ENCODE measurements at places on chromosomes 5 and 9.

DNA sequence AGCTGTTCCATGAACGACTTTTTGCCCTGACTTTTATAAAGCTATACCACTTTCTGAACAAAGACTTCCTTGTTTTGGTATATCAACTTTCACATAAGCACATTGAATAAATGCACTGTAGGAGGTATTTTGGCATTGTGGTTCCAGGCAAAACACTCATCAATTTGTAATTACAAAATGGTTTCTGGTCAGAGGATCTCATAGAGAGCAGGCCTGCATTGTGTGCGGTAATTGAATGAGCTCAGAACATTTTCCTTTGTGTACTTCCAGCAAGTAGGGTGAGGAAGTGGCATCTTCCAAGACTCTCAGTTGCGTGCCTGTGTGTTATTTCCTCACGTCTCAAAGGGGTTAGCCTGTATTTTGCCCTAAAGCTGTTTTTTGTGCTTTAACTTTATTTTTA is 89.2 kb downstream of the PDE6A start:
- DNase-seq, result peak; percentile 7

DNA sequence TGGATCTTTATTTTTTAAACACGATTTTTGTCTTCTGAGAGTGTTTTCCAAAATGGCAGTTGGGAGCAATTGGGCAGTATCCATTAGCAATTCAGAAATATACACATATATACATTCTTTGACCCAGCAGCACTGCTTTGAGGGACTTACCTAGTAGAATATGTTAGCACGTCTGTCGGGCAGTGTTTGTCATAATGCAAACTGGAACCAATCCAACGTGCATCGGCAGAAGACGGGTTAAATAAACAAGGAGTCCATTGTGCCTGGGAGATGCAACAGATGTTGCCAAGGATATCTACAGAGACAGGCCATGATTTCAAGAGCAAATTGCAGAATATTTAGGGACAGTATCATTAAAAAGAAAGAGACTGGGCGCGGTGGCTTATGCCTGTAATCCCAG is 107.0 kb downstream of the COL5A1 start:
- no peak for DNase-seq

DNA sequence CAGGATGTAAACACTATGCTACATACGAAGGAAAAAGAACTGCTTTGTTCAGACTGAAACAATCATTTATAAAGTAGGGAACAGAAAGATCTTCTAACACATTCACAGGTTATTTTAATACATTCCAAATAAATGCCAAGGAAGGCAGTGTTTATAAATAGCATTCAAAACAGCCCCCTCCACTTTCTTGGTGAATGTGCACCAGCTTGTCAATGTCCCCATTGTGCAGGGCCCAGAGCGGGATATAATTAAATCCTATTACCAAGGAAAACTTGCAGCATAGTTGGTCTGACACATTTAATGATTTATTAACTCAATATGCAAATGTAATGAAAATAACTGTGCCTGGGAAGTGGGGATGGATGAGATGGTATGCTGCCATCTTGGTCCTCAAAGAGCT is 135.9 kb upstream of the RAD23B start:
- no peak for DNase-seq

- no peak for DNase-seq
Measured at GRCh38 chr9:114666401-114666800, 8.8 kb upstream of the TEX53 start.

- no peak for DNase-seq
Measured at GRCh38 chr9:92704528-92704927, 34.6 kb upstream of the IPPK start.

GRCh38 chr9:131630205-131630831 is 85.0 kb downstream of the PRRT1B start:
- no peak for DNase-seq

DNA sequence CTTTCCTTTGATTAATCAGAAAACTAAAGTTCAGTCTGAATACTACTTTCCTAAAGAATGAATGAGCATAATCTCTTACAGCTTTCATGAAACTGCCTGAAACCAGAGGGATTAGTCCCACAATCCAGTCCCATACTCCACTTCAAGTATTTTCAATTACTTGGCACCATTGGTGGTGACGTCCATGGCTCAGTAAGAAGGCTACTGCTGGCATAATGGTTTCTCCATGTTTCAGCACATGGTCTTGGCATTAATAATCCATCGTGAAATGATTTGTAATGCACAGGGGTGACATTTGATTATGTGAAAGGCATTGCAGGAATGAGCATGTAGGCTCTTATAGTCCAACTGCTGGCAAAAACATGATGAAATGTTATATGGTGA is 23.4 kb downstream of the LIX1 start:
- DNase-seq, result no peak

GRCh38 chr9:124088476-124088837 is 76.9 kb downstream of the LHX2 start:
- DNase-seq, result no peak

- no peak for DNase-seq
Measured at GRCh38 chr9:125523681-125524080, 183.3 kb downstream of the MAPKAP1 start.

DNA sequence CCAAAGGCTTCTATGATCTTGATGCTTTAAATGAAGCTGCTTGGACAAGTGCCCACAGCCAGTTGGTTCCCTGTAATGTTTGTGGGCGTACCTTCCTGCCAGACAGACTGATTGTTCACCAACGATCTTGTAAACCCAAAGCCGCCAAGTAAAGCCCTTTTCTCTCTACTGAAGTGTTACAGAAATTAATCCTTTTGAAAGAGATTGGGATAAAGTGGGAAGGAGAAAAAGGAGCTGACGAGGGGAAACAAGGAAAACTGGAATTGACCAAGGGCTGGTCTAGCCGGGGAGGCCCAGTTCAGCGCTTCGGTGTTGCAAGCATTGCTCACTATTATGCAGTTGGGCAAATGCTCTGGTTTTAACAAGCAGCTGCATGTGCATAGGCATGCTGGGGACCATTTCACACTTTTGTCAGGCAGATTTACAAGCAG is 53.2 kb downstream of the ZNF474 start:
- peak; percentile 90 for DNase-seq

DNA sequence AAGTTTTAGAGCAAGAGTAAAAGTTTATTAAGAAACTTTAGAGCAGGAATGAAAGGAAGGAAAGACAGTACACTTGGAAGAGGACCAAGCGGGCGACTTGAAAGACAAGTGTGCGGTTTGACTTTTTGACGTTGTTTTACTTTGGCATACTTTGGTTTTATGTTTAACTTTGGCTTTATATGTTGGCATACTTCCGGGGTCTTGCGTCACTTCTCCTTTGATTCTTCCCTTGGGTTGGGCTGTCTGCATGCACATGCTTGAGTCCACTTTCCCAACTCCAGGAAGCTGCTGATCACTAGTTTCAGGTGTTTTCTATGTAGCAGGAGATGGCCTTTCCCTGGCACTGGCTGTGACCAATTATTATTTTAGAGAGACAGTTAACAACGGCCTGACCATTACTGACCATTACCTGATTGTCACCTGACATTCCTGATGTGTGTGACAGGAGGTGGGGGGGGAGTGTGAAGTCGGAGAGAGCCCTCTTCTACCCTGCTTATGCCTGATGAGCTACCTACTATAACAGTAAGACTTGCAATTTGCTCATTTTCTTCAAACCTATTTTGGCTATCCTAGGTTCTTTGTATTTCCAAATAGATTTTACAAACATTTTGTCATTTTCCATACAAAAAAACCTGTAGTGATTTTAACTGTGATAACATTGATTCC is 45.5 kb downstream of the TNFSF8 start:
- DNase-seq, result no peak

- DNase-seq, result no peak
Measured at GRCh38 chr5:56129288-56129687, 103.8 kb downstream of the ANKRD55 start.

DNA sequence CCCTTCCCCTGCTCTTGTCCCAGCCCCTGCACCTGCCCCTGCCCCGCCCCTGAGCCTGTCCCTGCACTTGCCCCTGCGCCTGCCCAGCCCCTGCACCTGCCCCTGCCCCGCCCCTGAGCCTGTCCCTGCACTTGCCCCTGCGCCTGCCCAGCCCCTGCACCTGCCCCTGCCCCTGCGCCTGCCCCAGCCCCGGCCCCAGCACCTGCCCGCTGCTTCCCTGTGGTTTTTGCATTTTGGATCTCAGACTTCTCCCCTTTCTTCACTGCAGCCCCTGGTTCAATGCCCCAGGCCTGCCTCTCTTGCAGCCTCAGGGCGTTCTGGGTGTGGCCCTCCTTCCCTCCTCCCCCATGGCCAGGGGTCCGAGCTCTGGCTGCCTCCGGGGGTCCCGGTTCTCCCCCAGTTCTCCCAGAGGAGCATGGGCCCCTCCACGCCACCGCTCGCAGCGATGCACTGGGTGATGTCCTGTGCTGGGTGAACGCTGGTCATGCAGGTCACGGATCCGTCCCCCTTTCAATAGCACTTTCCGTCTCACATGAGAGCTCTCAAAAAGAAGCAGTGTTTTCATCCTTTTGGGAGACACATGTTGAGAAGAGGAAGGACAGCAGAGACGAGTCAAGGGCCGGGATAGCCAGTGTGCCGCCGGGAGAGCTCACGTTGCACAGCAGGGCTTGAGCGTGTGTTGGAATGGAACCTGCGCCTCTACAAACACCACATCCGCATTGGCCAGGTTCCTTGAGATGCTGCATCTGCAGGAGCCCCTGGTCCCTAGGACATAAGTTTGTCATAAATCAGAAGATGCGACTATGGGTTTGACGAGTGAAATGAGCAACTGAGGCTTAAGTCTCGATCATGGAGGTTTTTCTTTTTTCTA is 44.0 kb upstream of the IRX4 start:
- no peak for DNase-seq

DNA sequence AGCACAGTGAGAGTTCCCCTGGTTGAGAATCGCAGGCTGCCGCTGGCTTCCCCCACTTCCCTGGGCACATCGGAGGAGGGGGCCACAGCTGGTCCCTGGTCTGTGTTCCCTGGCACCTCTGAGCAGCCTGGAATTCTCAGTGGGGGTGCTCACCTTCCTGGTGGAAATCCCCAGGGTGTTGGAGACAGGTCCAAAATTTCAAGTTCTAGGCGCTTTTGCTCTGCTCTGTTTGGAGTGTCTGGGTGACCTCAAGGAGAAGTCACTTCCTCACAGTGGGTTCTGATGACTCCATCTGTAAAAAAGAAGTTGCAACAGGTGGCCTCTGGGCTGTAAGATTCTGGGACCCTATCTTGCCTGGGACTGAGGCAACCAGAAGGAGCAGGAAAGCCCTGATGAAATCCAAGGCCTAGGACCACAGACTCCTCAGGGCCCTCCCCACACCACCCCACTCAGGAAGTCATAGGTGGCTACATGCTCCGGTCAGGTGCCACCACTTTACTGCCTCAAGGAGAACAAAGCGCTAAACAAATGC is at the start of gene TRAF1:
TSS of gene TRAF1 (minus strand) at position 400 of the 532 bp plus-strand sequence. CDS start 721 bp downstream, outside the sequence.
- DNase-seq, result no peak

GRCh38 chr5:137392261-137392660 is 106.9 kb downstream of the SPOCK1 start:
- DNase-seq, result no peak

DNA sequence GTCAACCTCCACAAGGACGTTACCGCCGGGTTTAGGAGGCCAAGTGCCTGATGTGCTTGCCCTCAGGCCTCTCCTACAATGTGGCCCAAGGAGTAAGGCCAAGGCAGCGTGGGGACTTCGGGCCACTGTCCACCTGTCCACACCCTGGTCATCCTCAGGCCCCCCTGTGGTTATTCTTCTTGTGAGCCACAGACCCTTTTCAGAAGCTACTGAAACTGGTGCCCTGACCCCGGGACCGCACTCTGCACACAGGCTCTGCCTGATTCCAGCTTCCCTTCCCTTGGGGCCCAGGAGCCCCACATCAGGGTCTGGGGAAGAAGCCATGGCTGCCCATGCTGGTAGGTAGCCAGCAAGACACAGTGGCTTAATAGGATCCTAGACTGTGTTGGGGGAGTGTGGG is 128.8 kb downstream of the OLFM1 start:
- DNase-seq, result no peak

DNA sequence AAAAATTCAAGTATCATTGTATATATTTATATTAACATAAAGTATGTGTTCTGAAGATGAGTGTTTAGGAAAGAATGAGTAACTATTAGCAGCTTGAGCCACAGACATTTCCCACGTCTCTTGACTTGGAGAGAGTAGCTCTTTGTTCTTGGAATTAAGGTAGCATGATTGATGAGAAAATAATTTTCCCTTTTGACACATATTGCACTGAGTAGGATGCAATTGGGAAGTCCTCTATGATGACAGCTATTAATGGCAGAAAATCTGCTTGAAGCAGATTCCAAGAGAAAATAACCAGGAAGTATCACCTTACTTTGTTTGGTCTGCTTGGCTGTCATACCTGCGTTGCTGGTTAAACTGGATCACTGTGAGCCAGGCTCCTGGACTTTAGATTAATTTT is 204.8 kb downstream of the TLE4 start:
- no peak for DNase-seq

Data from amniotic epithelial cell (primary cell).